ENCODE measurements at places on chromosomes 2 and 18.

DNA sequence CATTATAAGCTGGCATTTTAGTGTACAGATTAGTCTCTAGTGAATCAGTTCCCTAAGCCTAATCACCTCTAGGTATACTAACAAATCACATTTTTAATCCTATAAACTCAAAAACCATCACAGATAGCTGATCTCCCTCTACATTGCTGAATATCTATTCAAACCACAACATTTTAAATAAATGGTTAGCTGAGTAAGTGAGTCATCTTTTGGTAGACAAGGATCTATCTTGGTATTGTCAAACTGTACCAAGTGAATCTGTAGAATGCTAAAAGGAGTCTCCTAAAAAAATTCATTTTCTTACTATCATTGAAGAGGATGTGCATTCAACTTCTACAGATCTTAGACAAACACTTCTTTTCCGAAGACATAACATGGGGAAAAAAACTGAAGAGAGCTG is 40.7 kb downstream of the INO80D start:
- no peak for DNase-seq

GRCh38 chr18:66511289-66511688 is 92.6 kb downstream of the CDH19 start:
- DNase-seq, result no peak

- no peak for DNase-seq
Measured at GRCh38 chr2:104476563-104476988, 377.3 kb upstream of the POU3F3 start.

GRCh38 chr2:166135849-166136258 is 8.0 kb upstream of the SCN1A start:
- DNase-seq, result no peak

GRCh38 chr18:76459687-76460350 is 35.2 kb downstream of the ZNF516 start:
- DNase-seq, result no peak

DNA sequence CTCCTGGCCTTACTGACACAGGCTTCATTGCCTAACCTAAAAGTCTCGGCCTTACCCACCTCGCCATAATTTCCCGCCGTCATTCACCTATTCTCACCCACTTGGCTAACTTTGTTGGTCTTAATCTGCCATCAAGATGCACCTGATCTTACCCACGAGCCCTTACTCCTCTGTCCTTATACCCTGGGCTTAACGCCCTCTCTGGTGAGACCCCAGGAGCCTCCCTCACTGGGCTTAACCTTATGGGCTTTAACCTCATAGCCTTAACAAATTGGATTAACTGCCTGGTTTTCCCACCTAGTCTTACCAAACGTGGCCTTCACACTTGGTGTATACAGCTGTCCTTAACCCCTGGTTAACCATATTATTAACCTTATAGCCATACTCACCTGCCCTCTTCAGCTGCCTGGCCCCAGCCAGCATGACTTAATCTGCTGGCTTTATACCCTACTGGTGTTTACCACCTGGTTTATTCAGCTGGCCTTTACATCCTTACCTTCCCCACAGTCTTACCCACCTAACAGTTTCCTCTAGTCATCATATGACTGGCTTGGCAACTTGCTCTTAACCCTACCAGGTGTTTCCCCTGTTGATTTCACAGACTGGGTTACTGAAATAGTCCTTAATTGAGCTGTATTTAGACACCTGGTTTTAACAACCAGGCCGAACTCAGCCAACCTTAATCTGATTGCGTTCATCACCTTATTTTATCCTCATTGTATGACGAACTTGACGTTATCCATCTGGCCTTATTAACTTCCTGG is 132.0 kb upstream of the ZSWIM2 start:
- no peak for DNase-seq

GRCh38 chr18:37783771-37784170 is 218.2 kb upstream of the CELF4 start:
- no peak for DNase-seq

DNA sequence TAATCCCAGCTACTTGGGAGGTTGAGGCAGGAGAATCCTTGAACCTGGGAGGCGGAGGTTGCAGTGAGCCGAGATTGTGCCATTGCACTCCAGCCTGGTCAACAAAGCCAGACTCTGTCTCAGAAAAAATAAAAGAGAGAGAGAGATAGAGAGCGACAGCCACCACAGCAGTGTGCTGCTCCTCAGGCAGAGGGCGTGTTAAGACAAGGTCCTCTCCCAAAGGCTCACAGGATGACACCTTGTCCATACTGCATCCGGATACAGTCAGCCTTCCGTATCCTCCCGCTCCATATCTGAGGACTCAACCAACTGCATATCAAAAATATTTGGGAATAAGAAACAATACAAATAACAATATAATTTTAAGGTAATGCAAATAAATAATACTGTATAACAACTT is 20.1 kb downstream of the ARL4C start:
- no peak for DNase-seq

DNA sequence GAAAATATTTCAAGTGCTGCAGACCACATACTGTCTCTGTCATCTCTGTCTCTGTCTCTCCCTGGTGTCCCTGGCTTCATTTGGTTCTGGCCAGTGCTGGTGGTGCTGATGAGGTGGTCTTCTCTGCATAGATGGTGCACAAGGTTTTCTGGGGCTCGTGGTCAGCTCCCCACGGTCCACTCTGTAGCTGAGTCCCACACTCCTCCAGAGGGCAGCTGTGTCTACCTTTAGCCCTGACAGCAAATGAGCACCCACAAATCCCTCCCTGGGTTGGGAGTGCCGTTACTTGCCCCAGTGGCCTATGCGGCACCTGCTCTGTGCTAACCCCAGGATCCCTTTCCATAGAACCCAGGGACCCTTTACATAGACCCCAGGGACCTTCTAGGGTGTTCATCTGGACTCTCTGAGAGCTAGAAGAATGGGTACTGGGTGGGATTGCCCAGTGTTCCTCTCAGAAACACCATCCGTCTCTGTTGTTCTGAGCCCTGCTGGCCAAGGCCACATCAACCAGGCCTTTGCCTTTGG is 129.3 kb downstream of the CAPN13 start:
- no peak for DNase-seq

- DNase-seq, result no peak
Measured at GRCh38 chr2:118279005-118279404, 190.7 kb downstream of the INSIG2 start.

GRCh38 chr2:240024766-240025165 is 376 bp downstream of the NDUFA10 start:
- no peak for DNase-seq

- no peak for DNase-seq
Measured at GRCh38 chr2:14749884-14750283, 117.4 kb downstream of the LRATD1 start.

DNA sequence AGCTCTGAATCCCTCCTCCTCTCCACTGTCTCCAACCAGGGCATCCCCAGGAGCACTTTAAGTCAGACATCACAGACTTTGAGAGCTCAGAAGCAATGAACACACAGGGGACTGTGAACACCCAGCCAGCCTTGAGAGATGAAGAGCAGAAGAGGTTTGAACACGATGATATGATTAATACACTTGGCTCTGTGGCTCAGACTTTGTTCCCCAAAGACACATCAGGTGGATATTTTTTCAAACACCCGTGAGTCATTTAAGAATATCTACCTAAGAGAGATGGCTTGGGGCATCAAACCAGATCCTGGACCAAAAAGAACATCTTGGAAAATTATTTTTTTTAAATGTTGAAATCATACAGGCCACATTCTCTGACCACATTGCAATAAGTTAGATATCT is 134.9 kb upstream of the OTOS start:
- DNase-seq, result no peak

- DNase-seq, result no peak
Measured at GRCh38 chr2:49309461-49309860, 155.1 kb upstream of the FSHR start.

GRCh38 chr18:25834061-25834460 is 256.4 kb downstream of the SS18 start:
- DNase-seq, result no peak

DNA sequence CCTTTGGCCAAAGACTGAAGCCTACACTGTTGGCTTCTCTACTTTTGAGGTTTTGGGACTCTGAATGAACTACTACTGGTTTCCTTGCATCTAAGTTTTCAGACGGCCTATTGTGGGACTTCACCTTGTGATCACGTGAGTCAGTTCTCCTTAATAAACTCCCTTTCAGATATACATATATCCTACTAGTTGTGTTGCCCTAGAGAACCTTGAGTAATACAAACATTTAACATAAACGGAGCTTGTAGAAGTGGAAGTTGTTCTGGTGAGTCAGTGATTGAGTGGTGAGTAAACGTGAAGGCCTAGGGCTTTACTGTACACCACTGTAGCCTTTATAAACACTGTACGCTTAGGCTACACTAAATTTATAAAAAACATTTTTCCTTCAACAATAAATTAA is 107.2 kb upstream of the CDH2 start:
- no peak for DNase-seq

DNA sequence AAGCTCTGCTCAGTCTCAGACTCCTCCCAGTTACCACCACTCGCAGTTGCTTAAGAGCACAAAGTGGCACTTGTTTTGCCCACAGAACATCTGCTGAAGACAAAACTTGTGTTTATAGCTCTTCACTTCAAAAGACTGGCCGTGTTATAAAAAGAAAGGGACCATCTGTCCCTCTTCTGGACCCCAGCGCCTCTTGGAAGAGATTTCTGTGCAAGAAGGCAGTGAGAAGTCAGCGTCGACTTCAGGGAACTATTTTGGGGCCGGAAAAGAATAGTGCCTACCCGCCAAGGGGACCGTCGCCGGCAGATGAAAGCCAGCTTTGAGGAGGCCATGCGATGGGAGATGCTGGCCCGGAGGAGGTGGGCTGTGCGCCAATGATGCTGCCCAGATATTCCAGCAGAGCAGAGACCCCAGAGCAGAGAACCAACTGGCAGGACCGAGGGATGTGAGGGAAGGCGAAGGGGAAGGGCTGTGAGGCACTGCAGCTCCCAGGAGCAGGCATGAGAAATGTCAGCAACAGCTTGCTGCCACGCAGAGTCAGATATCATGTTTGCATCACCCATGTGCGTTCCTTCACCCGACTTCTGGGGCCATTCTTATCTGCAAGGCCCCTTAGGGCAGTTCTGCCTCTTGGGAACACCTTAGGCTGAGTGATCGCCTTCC is 270.9 kb downstream of the ATAD2B start:
- DNase-seq, result no peak

GRCh38 chr2:16726147-16726546 is 60.5 kb upstream of the CYRIA start:
- no peak for DNase-seq

- DNase-seq, result no peak
Measured at GRCh38 chr2:157473581-157473980, 29.7 kb upstream of the CYTIP start.

DNA sequence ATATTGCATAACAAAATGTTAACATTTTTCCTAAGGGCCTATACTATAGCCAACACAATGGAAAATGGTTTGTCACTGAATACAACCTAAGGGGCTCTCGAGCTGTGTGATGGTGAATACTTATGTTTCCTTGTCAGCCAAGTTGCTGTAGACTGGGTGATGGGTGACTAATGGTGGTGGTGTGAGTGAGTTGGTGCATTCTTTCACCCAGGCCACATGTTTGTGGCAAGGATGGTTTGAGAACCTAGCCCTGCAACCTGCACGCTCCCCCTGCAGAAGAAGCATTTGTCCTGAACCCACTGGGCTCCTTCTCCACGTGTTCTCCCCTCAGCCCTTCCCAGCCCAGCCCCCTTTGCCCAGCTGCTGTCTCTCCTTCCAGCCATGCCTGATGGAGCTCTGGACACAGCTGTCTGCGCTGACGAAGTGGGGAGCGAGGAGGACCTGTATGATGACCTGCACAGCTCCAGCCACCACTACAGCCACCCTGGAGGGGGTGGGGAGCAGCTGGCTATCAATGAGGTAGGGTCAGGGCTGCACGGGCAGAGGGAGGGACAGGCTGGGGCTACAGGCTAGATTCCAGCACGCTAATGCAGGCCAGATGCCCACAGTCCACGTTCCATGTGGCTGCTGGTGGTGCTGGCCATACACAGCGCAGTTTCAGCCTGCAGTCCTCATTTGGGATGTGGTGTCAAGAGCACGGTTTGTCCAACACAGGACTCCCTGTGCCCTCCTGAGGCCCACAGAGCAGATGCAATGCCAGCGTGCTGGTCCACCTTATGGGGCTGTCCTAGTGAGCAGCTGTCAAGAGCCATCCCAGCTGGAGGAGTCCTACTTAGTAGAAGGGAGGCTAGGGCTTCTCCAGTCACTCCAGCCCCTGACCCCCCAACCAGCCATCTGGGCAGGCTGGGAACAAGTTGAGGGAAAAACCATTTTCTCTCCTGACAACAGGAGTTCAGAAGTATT is 65.4 kb downstream of the FAM168B start:
- no peak for DNase-seq

GRCh38 chr2:159086826-159087225 is 118.4 kb downstream of the TANC1 start:
- no peak for DNase-seq

DNA sequence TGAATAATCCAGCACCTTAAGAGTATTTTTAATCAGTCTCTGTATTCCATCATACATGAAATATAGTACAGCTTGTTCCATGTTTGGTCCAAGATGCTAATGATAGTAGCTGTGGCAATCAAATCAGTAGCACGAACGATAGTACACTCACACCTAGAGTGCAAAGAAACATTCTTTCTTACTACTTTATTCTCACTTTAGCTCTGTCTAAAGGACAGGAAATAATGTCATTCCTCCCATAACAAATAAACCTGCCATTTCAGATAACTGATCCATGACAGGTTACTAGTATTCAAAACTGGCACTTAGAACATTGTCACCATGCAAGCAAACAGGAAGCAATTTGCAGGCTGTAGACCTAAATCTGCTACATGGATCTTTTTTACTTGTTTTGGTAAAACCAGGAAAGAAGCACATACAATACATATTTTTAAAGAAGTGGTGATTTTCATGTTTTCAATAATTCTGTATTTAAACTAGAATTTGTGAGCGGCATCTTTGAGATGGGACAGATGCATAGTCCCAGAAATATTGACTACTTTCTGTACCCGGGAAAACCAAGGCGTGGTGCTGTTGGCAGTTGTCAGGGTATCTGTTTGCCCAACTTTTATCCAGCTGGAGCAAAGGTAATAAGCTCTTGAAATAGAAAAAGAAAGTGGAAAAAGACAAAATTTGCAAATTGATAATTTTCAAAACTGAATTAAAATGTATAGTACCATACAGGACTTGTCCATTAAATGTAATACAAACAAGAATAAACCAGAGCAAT is 49.5 kb downstream of the IKZF2 start:
- DNase-seq, result no peak

GRCh38 chr2:223121283-223121682 is 69.3 kb downstream of the KCNE4 start:
- DNase-seq, result no peak

GRCh38 chr2:167388497-167388896 is 500.2 kb downstream of the XIRP2 start:
- no peak for DNase-seq

GRCh38 chr2:207768168-207768865 is 1.4 kb downstream of the FZD5 start:
- no peak for DNase-seq
